Activated B cell treated with CpG ODN at 0.5 μM for 24 hours (primary cell): ENCODE measurements at places on chromosomes 5 and 9. TPM values are rescaled to one million over a fixed set of nuclear protein-coding genes. Genes with fewer than 3 reads are reported as not detected.

Gene HIGD2A
- 113 and 116 TPM in 2 replicates for total RNA-seq

DNA sequence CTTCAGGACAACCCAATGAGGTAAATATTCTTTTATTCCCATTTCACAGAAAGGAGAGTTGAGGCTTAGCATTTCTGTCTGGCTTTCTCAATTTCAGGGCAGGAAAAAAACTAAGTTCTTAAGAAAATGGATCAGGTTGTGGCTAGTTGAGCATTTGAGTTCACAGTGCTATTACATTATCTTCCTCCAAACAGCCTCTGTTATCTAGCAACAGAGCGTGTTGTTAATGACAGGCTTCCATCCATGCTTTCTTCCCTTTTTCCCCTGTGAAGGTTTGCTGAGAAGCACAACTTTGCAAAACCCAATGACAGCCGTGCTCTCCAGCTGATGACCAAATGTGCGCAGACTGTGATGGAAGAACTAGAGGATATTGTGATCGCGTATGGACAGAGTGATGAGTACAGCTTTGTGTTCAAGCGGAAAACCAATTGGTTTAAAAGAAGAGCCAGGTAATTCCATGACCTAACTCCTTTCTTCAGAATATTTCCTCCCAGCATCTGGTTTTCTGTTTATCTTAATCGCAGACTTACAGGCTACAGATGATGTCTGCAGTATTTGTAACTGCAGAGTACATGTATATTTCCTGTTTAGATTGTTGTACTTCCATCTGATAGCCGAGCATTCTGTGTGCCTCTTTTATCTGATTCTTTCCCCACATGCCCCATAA, 1.5 kb downstream of the THG1L start:
- H3K27me3 ChIP-seq, result no peaks in the 10 kb centered on the region
- no peak overlapping the region for H3K27ac ChIP-seq
- H3K4me3 ChIP-seq, result peak overlapping the region; percentile 21
- no peak for DNase-seq
- peaks cover 38% of the 10 kb centered on the region for H3K4me1 ChIP-seq
- peaks cover 45% of the 10 kb centered on the region for H3K36me3 ChIP-seq

DNA sequence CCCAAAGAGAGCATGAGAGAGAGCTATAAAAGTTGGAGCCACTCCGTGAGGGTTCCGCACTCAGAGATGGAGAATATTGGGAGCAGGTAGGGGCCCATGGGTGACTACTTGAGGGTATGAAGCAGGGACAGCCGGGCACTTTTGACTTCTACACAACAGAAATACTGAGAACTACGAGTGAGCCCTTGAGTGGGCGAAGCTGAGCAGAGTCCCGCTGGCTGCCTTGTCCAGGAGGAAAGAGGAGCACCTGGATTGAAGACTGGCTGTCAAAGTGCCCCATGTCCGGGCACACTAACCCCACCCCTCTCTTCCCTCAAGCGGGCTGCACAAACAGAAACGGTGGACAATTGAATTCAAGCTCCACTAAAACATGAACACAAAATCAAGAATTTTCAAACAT, 33.6 kb downstream of the FYB1 start:
- no peaks in the 10 kb centered on the region for H3K36me3 ChIP-seq
- peaks cover 29% of the 10 kb centered on the region for H3K4me1 ChIP-seq
- no peak overlapping the region for H3K27ac ChIP-seq
- no peak overlapping the region for H3K4me3 ChIP-seq

Gene ZBTB6
- total RNA-seq, result 15.3 and 15.5 TPM in 2 replicates

- H3K27me3 ChIP-seq, result no peaks in the 10 kb centered on the region
- no peak overlapping the region for H3K4me3 ChIP-seq
- peak overlapping the region; percentile 64 for H3K27ac ChIP-seq
- H3K4me1 ChIP-seq, result peaks cover 69% of the 10 kb centered on the region
- DNase-seq, result no peak
- H3K36me3 ChIP-seq, result peaks cover 10% of the 10 kb centered on the region
Measured at GRCh38 chr9:114606597-114607207, 4.4 kb upstream of the TMEM268 start.

DNA sequence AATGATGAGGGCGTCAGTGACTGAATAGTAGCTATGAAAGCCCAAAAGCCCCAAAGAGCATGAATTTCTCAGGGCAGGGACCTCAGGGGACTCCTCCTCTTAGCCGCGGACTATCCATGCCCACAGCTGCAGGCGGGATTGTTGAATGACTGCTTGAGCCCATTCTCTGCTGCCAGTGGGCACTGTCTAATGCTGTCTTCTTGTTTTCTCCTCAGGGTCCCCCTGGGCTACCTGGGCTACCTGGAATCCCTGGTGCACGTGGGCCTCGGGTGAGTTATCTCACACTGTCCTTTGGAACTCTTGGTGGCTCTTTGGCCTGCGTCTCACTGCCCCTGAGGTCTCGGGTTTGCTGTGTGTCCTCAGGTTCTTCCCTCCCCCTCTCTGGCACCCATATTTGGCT, 22.7 kb downstream of the COL27A1 start:
- DNase-seq, result no peak
- no peak overlapping the region for H3K4me3 ChIP-seq
- H3K4me1 ChIP-seq, result no peaks in the 10 kb centered on the region
- H3K36me3 ChIP-seq, result no peaks in the 10 kb centered on the region
- H3K27me3 ChIP-seq, result peaks cover 5% of the 10 kb centered on the region

GRCh38 chr5:180548563-180548962, 42.7 kb downstream of the SCGB3A1 start:
- peaks cover 66% of the 10 kb centered on the region for H3K36me3 ChIP-seq
- H3K27me3 ChIP-seq, result no peaks in the 10 kb centered on the region
- H3K4me1 ChIP-seq, result peaks cover 11% of the 10 kb centered on the region
- DNase-seq, result no peak
- no peak overlapping the region for H3K27ac ChIP-seq

GRCh38 chr5:76225336-76225735, 142.2 kb downstream of the SV2C start:
- no peak for DNase-seq
- H3K4me3 ChIP-seq, result no peak overlapping the region
- no peaks in the 10 kb centered on the region for H3K36me3 ChIP-seq

GRCh38 chr5:4929092-4929655, 211.0 kb upstream of the ADAMTS16 start:
- H3K36me3 ChIP-seq, result no peaks in the 10 kb centered on the region
- no peak overlapping the region for H3K27ac ChIP-seq
- no peaks in the 10 kb centered on the region for H3K4me1 ChIP-seq
- H3K4me3 ChIP-seq, result no peak overlapping the region

Gene STPG3
- 0.37 TPM in 1 of 2 replicates, not detected in the other for total RNA-seq

- no peak for DNase-seq
- H3K27me3 ChIP-seq, result no peaks in the 10 kb centered on the region
Measured at GRCh38 chr5:19261879-19262278, 726.1 kb downstream of the CDH18 start.

Gene PTGES
- total RNA-seq, result not detected in 2 replicates

GRCh38 chr9:121613009-121613752, 38.3 kb upstream of the DAB2IP start:
- peak overlapping the region; percentile 39 for H3K4me3 ChIP-seq
- no peak for DNase-seq
- peaks cover 16% of the 10 kb centered on the region for H3K4me1 ChIP-seq

Gene UBAC1
- total RNA-seq, result 24.3 and 25.5 TPM in 2 replicates
